ENCODE measurements at places on chromosomes 16 and 17.

DNA sequence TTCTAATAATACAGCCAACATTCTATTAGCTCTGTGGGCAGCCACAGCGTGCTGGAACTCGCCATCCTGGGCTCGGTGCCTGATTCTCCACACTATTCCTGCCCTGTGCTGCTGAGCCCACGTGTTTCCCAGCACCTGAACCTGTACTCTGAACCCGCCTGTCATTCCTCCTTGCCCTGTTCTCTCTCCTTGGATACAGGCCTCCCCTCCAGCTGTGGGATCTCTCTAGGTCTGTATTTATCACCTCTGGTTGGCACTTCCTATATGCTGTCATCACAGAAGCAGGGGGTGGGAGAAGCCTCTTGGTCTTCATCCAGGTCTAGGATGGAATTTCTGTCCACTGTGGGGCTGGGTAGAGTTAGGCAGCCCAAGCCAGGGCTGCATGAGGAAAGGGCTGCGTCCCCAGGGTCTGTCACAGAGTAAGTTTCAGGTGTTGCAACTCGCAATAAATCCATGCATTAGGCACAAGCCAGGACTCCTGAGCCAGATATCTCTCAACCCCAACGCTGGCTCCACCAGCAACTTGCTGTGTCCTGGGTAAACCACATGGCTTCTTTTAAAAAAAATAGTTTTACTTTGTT is 56.0 kb downstream of the ABAT start:
- peak overlapping the region; percentile 63 for H3K4me3 ChIP-seq
- H3K36me3 ChIP-seq, result peaks cover 3% of the 10 kb centered on the region
- no peak overlapping the region for H3K27ac ChIP-seq
- DNase-seq, result no peak
- H3K27me3 ChIP-seq, result no peaks in the 10 kb centered on the region

GRCh38 chr17:14813649-14814370 is 451.3 kb downstream of the PMP22 start:
- no peak for DNase-seq
- no peak overlapping the region for H3K27ac ChIP-seq
- no peaks in the 10 kb centered on the region for H3K36me3 ChIP-seq
- peaks cover 9% of the 10 kb centered on the region for H3K27me3 ChIP-seq
- peaks cover 5% of the 10 kb centered on the region for H3K4me1 ChIP-seq
- no peak overlapping the region for H3K4me3 ChIP-seq

GRCh38 chr16:31700200-31700529 is 172.5 kb downstream of the AHSP start:
- H3K4me3 ChIP-seq, result peak overlapping the region; percentile 94
- H3K36me3 ChIP-seq, result peaks cover 7% of the 10 kb centered on the region
- no peaks in the 10 kb centered on the region for H3K27me3 ChIP-seq
- peak overlapping the region; percentile 99 for H3K27ac ChIP-seq

GRCh38 chr16:9105189-9105588 is 13.7 kb downstream of the HAPSTR1 start:
- H3K36me3 ChIP-seq, result peaks cover 13% of the 10 kb centered on the region
- DNase-seq, result no peak
- H3K4me3 ChIP-seq, result peak overlapping the region; percentile 80
- H3K27ac ChIP-seq, result peak overlapping the region; percentile 77
- no peaks in the 10 kb centered on the region for H3K27me3 ChIP-seq
- H3K4me1 ChIP-seq, result peaks cover 74% of the 10 kb centered on the region

- no peaks in the 10 kb centered on the region for H3K36me3 ChIP-seq
- peaks cover 20% of the 10 kb centered on the region for H3K4me1 ChIP-seq
- no peak overlapping the region for H3K4me3 ChIP-seq
- H3K27me3 ChIP-seq, result no peaks in the 10 kb centered on the region
- no peak for DNase-seq
These were observed 64.5 kb downstream of the RAI1 start for GRCh38 chr17:17745476-17746455.

DNA sequence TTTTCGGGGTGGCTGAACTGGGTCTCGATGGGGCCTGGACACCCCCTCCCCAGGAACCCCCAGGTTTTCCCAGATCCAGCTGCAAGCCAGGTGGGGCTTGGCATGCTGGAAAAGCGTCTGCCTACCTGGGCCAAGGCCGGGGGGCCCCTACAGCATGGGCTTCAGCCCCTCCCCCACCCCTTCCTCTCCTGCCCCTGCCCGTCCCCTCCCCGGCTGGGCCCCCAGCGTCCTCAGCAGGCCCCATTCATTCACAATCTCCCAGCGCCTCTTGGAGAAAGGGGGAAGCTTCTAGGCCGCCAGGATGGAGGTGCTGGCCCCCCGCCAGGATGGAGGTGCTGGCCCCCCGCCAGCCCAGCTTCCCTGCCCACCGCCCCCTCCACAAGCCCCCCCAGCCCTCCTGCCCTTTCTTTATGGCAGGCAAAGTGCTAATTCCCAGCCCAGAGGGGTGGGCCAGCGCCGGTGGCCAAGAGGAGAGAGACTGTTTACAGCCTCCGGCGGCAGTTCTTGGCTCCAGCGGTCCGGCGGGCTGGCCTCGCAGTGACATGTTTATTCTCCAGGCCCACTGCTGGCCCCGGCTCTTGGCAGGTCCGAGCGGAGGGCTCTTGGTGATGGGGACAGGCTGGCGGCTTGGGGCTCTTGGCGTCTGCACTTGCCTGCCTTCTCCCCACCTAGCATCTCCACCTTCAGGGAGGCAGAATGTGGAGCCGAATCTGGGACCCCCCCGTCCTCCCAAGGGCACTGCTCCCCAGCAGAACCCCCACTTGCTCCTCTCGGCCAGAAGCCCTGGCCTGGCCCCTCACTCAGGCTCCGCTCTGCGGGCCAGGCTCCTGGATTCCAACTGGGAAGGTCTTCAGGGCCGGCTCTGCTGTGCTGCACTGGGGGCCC is 94.4 kb upstream of the CIBAR2 start:
- no peaks in the 10 kb centered on the region for H3K36me3 ChIP-seq
- H3K4me1 ChIP-seq, result no peaks in the 10 kb centered on the region
- H3K27ac ChIP-seq, result no peak overlapping the region

DNA sequence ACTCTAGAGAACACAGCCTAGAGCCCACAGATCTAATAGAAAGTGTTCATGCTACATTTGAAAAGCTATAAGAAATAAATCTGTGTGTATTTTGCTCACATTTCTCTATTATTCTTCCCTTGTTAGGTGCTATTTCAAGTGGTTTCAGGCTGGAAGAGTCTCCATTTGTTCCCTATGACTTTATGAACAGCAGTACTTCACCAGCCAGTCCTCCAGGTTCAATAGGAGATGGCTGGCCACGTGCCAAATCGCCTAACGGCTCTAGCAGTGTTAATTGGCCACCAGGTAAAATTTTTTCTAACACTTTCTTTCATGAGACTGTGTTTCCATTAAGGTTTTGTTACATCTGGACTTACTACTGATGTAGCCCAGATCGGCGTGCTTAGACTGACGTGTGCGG is 30.7 kb upstream of the SLC5A11 start:
- no peak overlapping the region for H3K4me3 ChIP-seq
- no peaks in the 10 kb centered on the region for H3K27me3 ChIP-seq
- peaks cover 19% of the 10 kb centered on the region for H3K36me3 ChIP-seq
- no peak for DNase-seq
- H3K27ac ChIP-seq, result no peak overlapping the region

GRCh38 chr16:85424260-85425073 is 188.7 kb upstream of the GSE1 start:
- H3K27ac ChIP-seq, result no peak overlapping the region
- H3K4me3 ChIP-seq, result no peak overlapping the region

Measured in T-helper 17 cell (primary cell).